ENCODE measurements at places on chromosomes 2 and 18.

- DNase-seq = no peak
Measured at GRCh38 chr2:56230156-56230555, 46.4 kb downstream of the CCDC85A start.

DNA sequence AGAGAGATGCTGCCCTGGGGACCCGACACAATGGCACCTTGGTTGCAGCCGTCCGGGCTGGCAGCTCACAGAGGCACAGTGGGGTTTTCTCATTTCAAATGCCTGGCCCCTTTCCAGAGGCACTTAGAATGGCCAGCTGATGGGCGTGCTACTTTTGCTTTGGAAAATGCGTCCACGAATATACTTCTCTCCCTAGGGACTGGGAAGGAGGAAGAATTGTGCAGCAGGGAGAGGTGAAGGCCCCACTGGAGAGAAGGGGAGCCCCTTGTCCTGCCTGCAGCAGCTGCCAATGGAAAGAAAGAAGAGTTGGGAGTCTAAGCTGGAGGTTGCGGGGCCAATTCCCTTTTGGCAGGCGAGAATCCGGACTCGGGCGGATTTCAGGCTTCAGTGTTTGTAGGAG, 1.1 kb upstream of the MAL start:
- no peak for DNase-seq

DNA sequence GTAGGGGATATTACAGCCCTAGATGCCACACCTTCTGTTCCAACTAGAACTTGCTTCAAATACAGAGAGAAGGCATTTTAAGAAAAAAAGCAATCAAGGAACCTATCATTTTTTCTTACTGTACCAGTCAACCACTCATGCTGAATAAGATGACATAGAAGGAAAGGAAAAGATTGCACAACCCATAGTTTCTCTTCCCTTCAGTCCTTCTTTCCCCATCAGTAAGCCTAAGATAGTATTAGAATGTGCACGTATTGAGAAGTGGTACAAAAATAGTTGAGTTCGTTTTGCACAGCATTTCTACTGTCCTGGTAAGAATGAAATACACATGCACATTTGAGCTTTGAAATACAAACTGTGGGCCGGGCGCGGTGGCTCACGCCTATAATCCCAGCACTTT, 27.0 kb upstream of the HK2 start:
- DNase-seq = no peak

DNA sequence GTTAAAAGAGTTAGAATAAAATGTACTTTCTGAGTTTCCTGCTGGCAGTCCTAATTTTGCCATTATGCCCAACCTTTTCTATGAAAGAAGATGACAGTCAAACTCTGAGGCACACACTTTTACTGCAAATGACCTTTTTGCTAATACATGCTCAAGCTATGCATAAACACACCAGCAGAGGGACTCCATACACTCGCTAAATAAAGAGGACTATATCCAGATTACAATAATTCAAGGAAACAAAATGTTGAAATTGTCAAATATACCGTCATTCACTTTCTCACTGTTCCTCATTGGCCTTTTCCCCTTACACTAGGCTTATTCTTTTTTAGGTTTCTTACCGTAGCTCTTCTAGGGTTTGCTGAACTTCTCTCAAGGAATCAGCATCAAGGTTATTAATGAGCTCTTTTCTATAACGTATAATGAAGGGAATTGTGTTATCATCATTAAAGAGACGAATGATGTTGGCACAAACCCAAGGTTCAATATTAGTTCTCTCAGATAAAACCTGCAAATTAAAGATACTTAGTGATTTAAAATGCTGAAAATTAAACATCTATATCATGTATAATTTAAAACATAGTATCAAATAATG, 25.7 kb downstream of the SRBD1 start:
- no peak for DNase-seq

DNA sequence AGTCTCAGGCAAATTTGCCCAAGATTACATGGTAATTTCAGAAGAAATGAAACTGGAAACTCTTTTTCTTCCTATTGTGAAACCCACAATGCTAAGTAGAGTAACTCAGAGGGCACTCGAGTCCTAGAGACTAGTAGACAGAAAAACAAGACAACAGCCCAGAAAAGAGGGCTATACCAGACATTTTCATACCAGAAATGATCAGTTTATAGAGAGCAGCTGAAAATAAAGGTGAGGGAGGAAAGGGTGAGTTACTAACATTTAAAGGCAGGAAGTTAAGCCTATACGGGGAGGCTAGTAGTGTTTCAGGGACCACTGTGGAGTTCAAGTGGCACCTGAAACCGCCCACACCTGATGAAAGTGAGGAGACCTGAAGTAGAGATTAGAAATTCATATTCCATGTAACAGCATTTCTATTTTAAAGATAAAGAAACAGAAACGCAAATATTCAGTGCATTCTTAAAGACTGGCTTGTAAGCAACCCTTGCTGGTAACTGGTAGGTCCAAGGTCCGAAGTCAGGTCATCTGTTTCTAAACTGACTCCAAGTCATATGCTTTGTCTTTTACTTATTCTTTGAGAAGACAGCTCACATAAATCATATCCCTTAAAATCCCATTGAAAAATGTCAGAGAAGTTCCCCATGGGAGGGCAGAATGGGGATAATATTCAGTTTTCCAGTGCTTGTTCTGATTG, 145.1 kb upstream of the ITGB6 start:
- no peak for DNase-seq

DNA sequence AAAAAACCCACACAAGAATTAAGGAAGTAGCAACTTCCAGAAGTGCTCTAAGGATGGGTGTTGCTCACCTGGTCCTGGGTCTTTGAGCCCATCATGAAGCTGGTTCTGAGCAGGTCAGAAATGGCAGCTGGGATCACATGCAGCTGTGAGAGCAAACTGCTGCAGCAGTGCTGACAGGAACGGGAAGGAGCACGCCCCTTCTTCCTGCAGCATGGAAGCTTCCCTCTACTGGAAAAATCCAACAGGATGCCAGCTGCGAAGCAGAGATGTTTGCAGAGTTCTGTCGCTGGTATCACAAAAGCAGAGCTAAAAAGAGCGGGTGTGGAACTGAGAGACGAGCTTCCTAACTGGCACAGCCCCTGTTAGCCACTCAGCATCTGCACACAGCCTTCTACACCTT, 33.7 kb downstream of the EIF4E2 start:
- DNase-seq = no peak

DNA sequence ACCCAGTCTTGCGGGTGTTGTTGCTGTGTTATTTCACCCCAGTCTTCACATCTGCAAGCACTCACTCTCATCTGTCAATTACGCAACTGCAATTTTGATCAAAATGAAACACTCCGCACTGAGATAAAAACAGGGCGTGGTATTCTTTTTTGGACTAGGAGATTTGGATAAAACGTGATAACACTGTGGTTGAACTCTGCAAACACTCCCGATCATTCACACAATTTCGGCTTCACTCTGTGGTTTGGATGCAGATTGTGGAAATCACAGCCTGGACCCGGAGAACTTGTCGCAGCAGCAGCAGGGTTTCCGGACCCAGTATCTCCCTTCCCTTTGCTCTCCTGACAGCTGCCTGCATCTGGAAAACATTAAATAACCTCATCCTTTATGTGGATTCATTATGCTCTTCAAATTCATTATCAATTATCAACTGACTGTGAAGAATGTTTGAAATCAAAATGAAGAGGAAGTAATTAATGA, 49.4 kb upstream of the APCDD1 start:
- DNase-seq = no peak

GRCh38 chr2:101328474-101329007, 20.0 kb upstream of the RNF149 start:
- no peak for DNase-seq

DNA sequence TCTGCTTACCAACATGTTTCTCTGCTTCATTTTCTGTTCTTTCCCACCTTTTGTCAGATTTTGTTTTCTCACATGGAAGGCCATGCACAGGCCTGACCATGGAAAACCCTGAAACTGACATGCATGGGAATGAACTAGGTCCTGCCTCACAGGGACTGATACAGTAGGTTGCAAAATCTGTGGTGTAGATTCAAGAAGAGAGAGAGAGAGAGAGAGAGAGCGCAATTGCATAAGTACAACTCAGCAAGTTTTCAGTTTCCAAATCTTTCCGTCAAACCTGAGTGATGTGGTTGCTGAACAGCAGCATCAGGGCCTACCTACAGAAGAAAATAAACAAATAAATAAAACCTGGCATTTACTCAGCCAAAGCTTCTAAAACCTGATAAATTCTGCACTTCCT, 87.5 kb upstream of the RNF152 start:
- DNase-seq = no peak

DNA sequence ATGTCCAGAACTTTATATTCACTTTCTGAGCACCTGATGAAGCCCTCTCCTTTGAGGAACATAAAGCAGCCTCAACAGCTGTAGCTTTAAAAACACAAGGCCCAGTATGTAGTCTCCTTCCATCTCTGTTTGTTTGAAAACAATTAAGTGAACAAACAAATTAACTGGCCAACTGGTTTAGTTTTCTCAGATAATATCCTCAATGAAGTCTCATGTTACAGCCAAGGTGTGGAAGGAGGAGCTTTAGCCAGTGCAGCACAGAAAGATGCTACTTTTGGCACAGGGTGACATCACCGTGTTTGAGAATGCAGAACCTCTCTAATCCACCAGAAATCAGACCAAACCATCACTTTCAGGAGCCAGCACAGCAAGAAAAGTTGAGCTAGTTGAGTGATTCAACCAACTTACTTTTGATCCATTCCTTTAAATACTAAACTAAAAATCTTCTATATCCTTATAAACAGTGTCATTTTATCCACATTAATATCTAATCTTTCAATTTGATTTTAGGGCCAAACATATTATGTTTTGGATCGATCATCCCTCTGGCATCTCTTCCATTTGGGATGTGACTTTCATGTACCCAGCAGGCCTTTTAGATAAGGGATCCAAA, 488.7 kb downstream of the ARHGAP15 start:
- no peak for DNase-seq

GRCh38 chr2:218671097-218671653, 627 bp downstream of the RNF25 start:
- DNase-seq = no peak

DNA sequence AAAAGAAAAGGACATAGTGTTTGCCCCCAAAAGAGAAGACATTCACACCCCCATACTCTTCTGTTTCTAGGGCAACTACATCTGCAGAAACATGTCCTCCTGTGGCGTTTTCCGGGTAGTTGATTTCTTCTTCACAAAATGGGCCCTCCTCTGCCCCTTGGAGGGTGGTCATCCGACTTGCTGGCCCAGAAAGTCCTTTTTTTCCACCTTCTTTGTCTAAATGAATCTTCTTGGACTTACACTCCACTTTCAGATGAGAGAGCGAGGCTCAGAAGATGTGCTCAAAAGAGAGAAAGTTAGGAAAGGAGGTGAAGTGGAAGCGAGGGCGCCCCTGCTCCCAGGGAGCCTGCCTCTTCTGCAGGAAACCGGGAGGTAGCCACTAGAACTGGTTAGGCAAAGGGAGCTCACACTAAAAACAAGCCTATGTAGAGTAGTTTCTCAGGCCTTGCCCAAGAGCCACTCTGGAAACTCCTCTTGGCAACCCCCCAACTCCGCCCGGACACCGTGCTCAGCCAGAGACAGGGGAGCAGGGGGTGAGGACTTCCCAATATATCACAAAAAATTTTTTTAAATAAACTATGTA, 10.2 kb upstream of the SIX3 start:
- no peak for DNase-seq

DNA sequence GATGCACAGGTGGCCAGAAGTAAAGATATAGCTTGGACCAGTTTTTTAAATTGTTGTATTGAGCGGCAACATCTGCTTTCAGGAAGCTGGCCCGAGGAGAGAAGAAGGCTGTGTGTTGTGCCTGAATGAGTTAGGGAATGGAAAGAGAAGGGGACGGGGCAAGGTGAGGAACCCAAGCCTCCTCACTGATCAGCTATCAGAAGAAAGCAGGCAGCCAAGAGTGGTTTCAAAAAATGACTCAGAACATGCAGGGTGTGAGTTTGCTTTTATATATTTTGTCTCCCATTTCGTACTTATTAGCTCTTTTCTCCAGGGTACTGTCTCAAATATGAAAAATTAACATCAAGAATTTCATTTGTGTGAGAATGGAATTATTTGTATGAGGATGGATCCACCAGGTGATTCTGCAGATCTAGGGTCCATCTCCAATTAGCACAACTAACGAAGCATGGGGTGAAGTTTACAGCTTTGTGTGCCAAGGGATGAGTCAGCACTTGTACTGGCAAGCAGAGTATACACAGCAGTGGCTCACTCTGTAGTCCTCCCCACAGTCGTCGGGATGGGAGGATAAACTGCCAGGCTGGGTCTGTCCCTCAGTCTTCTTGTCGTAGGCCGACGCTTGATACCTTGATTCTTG, 175.7 kb downstream of the PIEZO2 start:
- DNase-seq = no peak

GRCh38 chr2:67954093-67954748, 108.6 kb downstream of the C1D start:
- DNase-seq = no peak

DNA sequence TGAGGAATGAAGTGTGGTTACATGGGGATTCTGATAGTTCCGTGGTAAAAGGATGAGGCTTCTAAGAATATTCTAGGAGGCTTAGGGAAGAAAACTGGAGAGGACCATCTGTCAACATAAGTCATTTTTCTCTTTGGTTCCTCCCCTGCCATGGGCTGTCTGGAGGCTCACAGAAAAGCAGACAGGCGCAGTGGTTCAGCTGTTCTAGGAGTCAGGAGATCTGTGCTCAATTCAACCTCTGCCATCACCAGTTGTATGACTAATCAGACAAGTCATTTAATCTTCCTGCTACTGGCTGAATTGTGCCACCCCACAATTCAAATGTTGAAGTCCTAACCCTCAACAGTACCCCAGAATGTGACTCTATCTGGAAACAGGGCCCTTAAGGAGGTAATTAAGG, 36.4 kb downstream of the ADAM17 start:
- no peak for DNase-seq

GRCh38 chr2:205702576-205702975, 20.3 kb downstream of the NRP2 start:
- DNase-seq = no peak

DNA sequence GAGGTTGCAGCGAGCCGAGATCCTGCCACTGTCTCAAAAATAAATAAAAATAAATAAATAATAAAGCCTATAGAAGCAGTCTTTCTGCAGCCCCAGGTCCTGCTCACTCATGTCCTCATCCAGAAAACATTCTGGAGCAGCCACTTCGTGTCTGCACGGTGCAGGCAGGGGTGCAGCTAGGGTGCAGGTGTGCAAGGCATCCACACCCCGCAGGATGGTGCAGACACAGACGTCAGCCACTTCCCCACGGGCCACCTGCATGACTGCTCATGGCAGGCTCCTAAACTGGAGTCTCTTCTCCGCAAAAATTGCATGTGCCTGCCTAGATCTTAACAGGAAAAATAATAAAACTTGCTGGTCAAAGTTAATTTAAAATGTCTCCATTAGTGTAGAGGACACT, 80.2 kb upstream of the SNTG2 start:
- DNase-seq = no peak

DNA sequence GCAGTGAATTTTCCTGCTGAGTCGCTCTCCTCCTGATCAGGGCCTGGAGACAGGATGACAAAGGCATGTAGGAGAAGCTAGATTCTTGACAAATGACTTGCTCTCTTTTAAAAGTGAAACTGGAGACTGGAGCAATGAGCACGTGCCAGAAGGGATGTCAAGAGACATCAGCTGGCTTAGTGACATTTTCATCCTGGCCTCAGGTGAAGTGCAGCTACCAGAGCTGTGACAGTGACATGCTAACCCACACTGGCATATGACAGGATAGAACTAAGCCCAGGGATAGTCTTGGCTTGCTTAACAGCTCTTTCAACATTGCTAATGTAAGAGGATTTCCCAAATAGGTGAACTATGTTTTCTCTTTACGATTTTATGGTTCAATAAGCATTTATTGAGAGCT, 757.5 kb upstream of the DDX18 start:
- DNase-seq = no peak
